ENCODE measurements at places on chromosomes 13 and 19.

- DNase-seq, result no peak
Measured at GRCh38 chr13:111411919-111412650, 91.6 kb downstream of the TEX29 start.

DNA sequence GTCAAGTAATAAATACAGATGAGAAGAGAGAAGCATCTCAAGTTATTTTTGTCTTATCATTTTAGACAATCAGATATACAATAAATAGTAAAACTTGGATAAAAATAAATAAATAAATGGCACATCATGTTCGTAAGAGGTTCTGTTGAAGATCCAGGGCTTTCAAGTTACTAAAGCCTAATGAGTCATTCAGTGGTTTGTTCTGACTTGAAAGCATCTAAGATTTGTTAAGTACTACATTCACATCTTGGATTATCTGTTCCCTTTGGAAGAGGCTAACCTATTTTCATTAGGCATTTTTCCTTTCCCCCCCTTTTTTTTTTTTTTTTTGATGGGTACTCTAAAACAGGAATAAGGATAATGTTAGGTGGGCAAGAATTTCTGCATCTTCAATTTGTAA, 429.3 kb downstream of the PCDH20 start:
- no peak for DNase-seq

- DNase-seq, result no peak
Measured at GRCh38 chr13:79237981-79238380, 168.1 kb downstream of the RBM26 start.

DNA sequence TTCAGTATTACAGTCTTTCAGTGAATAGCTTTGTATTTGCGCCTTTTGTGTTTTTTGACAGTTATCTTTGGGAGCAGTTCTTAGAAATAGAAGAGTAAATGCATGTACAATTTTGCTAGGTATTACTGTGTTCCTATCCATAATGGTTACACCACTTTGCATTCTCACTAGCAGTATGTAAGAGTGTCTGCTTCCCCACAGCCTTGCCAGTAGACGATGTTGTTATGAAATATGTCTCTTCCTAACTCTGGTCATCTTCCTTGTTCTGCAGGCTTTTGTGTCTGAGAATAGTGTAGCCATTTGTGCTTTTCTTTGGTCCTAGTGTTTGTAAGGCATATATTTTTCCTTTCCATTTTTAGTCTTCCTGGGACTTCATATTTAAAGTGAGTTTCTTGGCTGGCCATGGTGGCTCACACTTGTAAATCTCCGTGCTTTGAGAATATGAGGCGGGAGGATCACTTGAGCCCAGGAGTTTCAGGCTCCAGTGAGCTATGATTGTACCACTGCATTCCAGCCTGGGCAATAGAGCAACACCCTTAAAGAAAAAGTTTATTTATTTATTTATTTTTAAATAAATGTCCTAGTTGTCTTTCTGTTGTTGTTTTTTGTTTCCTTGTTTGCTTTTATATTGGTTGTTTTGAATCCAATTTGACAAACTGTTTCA, 140.3 kb downstream of the PDS5B start:
- no peak for DNase-seq

DNA sequence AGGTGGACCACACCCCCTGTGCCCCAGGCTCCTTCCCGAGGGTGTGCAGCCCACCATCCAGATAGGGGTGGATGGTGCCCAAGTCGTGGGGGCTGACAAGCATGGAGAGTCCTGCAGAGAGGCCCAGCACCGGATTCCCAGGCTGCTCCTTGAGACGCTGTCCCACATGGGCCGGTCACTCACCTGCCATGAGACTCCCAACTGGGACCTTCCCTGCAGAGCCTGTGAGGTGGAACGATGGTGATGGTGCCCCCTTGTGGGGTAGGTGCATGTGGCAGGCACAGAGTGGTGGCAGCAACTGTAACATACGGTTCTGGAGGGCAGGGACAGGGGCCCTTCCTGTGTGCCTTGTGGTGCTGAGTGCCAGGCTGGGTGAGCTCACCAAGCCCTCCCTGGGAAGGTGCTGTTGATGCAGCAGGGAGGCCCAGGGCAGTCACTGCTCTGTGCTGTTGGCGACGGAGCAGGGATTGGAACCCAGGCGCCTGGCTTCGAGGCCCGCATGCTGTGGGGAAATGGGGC, 33.1 kb downstream of the PPP1R37 start:
- DNase-seq, result no peak

- DNase-seq, result no peak
Measured at GRCh38 chr13:71714802-71715375, 152.1 kb downstream of the DACH1 start.

- DNase-seq, result no peak
Measured at GRCh38 chr19:45251452-45252354, 632 bp downstream of the MARK4 start.

- DNase-seq, result no peak
Measured at GRCh38 chr13:92829930-92830329, 396.7 kb upstream of the GPC6 start.

DNA sequence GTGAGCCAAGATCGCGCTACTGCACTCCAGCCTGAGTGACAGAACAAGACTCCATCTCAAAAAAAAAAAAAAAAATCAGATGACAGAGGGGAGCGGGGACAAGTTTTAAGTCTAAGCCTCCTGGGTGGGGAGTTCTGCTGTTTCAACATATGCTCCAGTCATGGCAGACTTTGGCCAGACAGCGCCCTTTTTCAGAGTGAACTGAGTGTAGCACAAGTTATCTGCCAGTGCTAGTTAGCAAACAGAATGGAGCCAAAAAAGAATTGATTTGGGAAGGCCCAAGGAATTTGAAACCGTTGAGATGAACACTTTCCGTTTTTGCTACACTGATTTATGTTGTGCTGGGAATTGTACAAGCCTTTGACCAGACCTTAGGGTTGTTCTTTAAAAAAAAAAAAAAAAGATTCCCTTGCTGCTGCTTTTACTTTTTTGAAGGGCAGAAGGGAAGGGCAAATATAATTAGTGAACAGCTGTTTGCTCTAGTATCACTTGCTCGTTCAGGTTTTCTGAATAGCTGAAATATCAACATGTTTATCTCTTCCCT, 5.7 kb downstream of the ACTN4 start:
- DNase-seq, result no peak

DNA sequence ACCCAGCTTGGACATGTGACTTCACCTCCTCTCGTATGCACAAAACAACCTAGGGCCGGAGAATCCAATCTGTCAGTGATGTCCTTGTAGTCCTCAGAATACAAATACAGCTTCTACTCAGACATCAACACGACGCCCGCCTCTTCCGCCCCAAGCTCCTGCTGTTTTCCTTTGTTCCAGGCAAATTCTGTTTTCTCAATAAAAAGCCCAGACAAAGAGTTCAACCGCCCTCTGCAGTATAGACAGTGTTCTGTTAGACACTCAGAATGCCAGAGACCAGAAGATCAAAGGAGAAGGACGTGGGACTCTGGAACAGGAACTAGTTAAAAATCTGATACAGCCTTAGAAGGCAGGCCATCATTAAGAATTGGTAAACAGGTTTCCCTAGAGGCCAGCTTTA, 42.0 kb upstream of the GGACT start:
- no peak for DNase-seq

- DNase-seq, result no peak
Measured at GRCh38 chr19:8304841-8305621, 3.1 kb downstream of the CD320 start.

GRCh38 chr13:70255406-70255991, 147.2 kb upstream of the KLHL1 start:
- no peak for DNase-seq

- DNase-seq, result no peak
Measured at GRCh38 chr19:3186160-3186688, 494 bp downstream of the NCLN start.

GRCh38 chr19:18701250-18701608, 17.7 kb downstream of the CRTC1 start:
- no peak for DNase-seq

DNA sequence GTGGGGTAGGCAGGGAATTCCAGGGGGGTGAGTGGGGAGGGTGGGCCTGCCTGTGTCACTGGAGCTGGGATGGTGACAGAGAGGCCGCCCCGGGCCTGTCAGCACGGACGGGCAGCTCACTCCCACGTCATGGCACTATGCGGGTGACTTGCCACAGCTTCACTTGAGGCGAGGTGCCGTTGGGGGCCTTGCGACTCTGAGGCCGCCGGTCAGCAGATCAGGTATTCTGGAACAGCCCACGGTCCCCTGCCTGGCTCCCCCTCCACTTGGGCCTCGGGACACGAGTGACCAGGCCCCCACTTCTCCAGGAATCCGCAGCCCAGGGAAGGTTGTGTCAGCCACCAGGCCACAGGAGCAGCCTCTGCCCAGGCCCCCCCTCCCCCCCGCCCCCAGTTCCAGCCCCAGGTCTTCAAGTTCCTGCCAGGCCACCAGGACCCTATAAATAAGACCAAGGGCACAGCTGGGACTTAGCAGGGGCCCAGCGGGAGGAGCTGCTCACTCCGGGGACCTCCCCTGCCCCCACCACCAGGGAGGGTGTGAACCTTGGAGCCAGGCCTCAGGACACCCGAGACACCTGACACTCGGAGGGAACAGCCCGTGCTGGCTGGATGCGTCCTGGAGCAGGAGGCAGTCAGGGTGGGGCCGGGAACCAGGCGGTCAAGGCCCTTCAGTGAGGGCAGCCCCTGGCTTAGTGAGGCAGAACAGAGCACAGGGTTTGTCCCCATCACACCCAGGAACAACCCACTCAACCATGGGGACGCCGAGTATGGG, 2.7 kb upstream of the MIDN start:
- DNase-seq, result no peak

GRCh38 chr13:114001331-114002008, 27.6 kb upstream of the C13orf46 start:
- no peak for DNase-seq

- no peak for DNase-seq
Measured at GRCh38 chr19:40601134-40601974, at the start of gene LTBP4. TSS of gene LTBP4 (plus strand) at chr19:40601369. CDS start at chr19:40601388, 19 bp downstream.

DNA sequence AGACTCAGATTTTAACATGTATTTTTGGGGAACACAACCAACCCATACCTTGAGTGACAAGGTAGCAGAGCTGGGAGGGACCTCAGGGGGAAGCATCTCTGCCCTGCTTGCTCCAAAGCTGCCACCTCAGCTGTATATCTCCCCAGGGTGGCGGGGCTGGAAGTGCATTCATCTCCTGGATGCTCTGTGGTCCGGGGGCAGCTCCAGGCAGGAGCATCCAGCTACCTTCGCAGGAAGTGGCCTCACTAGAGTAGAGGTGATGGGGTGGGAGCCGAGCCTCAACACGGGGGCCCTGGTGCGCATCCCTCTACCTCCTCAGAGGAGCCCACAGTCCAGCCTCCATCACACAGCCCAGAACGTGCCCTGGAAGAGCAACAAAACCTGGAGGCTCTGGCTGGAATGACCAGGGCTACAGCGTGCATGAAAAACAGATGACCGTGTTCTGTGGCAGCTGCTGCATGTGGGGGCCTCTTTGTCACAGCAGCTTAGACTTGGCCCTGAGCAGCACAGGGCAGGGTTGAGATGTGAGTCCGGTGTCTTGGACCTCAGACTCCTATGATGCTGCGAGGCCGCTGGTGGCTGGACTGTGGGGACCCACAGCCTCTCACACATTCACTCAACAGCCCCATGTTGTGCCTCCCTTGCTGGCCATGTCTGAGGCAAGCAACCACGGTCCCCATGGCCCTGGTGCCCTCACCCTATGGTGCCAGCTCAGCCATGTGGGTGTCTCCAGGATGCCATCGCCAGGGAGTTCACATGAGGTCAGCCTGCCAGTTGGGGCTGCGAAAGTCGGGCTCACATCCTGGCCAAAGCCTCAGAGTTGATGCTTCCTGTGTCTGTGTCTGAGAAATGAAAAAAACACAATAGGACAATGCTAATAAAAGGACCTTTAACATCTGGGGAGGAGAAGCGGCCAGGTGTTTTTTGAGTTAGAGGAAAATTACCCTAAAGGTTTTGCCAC, 17.1 kb upstream of the GAS6 start:
- no peak for DNase-seq

DNA sequence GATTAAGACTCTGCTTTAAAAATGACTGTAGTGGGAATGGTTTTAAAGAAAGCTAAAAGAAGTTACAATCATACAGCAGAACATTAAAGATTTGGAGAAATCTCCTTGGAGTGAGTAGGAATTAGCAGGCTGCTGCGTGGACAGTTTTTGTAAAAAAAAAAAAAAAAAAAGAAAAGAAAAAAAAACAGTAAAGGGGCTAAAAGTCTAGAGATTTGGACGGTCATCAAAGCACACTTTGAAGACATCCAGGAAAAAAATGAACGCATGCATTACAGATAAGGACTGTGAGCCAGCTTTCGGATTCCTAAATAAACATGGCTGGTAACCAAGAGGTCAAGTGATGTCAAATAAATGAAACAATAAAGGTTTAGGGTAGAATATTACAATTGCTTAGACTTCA, 1700.6 kb downstream of the PCDH9 start:
- no peak for DNase-seq

DNA sequence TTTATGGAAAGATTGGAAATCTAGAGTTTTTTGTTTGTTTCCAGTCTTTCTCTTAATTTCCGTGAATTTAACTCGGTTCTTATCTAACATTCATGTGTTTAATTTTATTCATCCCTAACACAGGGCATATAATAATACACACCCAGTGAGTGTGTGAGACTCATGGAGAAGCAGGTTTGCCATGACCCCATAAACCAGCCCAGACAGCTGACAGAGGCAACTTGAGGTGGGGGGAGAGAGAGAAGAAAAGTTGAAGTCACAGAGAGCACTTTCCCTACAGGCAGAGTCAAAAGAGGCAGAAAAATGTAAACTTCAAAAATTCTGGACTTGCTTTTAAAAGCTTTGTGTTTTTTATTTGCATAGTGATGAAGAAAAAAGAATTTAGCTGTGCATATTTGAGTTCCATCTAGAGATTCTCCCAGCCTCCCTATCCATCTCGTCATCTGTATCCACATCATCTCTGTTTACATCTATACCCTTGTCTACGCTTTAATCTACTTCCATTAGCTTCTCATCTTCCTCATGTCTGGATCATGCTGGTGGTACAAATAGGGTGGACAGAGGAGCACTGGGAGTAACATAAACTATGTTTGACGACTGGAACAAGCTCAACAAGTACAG, 60.2 kb downstream of the THSD1 start:
- no peak for DNase-seq

- DNase-seq, result no peak
Measured at GRCh38 chr13:105925496-105925895, 610.0 kb downstream of the EFNB2 start.

DNA sequence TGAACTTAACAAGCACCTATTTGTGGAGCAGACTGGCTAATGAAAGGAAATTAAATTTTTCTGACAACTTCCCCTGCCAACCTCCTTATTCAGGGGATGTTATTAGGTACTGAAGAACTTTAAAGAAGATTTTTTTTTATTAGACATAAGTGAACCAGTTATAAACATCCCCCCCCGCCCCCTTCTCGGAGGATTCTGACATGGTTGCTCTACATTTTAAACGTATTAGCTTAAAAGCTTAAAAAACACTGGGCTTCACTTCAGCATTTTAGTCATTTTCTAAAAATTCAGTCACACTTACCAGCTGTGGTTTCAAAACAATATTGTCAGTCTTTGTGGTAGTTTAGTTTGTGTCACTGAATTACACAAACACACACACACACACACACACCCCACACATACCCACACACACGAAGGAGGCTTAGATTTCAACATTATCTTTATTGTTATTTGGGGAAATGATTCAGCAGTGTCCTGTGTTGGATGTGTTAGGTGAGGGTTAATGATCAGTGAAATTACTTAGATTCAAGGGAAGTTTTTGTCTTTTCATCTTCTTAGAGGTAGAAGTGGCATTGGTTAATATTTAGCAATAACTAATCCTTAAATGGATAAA, 145.7 kb downstream of the PCCA start:
- DNase-seq, result no peak
